Activated CD8-positive, alpha-beta T cell treated with anti-CD3 and anti-CD28 coated beads, Interleukin-2, amount 10 ng/mL, durations not matched to agents 7 days and 5 days (primary cell): ENCODE measurements at places on chromosomes 7 and 10. TPM values are rescaled to one million over a fixed set of nuclear protein-coding genes. Genes with fewer than 3 reads are reported as not detected.

DNA sequence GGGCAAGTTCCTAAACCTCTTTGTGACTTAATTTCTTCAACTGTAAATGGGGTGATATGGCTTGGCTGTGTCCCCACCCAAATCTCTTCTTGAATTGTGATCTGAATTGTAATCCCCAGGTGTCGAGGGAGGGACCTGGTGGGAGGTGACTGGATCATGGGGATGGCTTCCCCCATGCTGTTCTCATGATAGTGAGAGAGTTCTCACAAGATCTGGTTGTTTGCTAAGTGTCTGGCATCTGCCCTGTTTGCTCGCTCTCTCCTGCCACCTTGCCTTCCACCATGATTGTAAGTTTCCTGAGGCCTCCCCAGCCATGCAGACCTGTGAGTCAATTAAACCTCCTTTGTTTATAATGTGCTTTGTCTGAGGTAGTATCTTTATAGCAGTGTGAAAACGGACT is 177.0 kb downstream of the MYOF start:
- no peaks in the 10 kb centered on the region for H3K4me1 ChIP-seq
- DNase-seq: no peak
- no peaks in the 10 kb centered on the region for H3K36me3 ChIP-seq
- H3K4me3 ChIP-seq: no peak overlapping the region
- no peak overlapping the region for H3K27ac ChIP-seq
- no peaks in the 10 kb centered on the region for H3K27me3 ChIP-seq

DNA sequence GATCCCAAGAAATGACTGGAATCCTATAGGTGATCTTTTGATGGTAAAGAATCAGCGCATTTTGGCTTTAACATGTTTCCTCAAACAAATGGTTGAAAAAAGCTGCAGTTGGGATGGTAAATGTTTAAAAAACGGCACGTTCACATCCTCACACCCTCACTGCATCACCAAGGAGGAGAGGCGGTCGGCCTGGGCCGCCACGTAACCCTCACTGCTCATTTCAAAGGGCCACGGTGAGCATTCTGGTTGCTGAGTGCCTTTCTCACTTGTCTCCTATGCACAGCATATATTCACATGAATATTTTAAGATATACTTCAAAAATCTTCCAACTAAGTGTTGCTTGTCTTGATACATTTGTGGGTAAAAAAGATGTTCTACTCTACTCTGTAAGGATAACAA is 233.2 kb downstream of the DNAJB6 start:
- H3K27ac ChIP-seq: peak overlapping the region; percentile 60
- H3K27me3 ChIP-seq: peaks cover 8% of the 10 kb centered on the region
- peaks cover 63% of the 10 kb centered on the region for H3K4me1 ChIP-seq

- DNase-seq: no peak
- H3K27me3 ChIP-seq: peaks cover 11% of the 10 kb centered on the region
- peaks cover 2% of the 10 kb centered on the region for H3K4me1 ChIP-seq
- no peaks in the 10 kb centered on the region for H3K36me3 ChIP-seq
Measured at GRCh38 chr7:128890306-128891109, 20.0 kb downstream of the KCP start.

GRCh38 chr10:84542522-84543490 is 214.4 kb downstream of the CCSER2 start:
- peaks cover 20% of the 10 kb centered on the region for H3K27me3 ChIP-seq
- no peak for DNase-seq
- no peak overlapping the region for H3K27ac ChIP-seq

DNA sequence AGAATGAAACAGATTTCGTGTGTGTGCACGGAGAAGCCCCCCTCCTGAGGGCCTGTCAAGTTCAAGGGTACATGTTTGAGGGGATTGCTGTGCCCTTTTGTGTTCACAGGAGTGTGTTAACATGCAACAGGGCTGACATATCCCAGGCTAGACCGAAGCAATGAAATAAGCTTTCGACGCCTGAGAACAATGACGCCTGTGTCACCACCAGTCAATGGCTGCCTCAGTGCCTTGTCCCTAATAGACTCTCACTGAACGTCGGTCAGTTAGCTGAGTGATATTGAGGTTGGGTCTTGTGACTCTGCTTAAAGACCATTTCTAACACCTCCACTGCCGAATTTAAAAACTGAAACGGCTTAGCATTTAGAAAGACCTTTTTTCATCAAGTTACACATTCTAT is 175.2 kb upstream of the TCF7L2 start:
- no peaks in the 10 kb centered on the region for H3K36me3 ChIP-seq
- no peaks in the 10 kb centered on the region for H3K27me3 ChIP-seq
- H3K4me1 ChIP-seq: no peaks in the 10 kb centered on the region
- H3K4me3 ChIP-seq: no peak overlapping the region
- H3K27ac ChIP-seq: no peak overlapping the region
- no peak for DNase-seq

GRCh38 chr7:141648276-141649114 is 53.5 kb downstream of the DENND11 start:
- no peaks in the 10 kb centered on the region for H3K4me1 ChIP-seq
- H3K4me3 ChIP-seq: no peak overlapping the region
- peaks cover 20% of the 10 kb centered on the region for H3K36me3 ChIP-seq

The CPA2 gene
- total RNA-seq: not detected

- H3K4me1 ChIP-seq: no peaks in the 10 kb centered on the region
- H3K36me3 ChIP-seq: no peaks in the 10 kb centered on the region
- H3K27ac ChIP-seq: no peak overlapping the region
- DNase-seq: no peak
- H3K4me3 ChIP-seq: no peak overlapping the region
- no peaks in the 10 kb centered on the region for H3K27me3 ChIP-seq
Measured at GRCh38 chr7:79610313-79610712, 156.8 kb upstream of the MAGI2 start.

- peaks cover 49% of the 10 kb centered on the region for H3K36me3 ChIP-seq
- no peaks in the 10 kb centered on the region for H3K4me1 ChIP-seq
- no peak overlapping the region for H3K27ac ChIP-seq
- H3K27me3 ChIP-seq: no peaks in the 10 kb centered on the region
- H3K4me3 ChIP-seq: no peak overlapping the region
Measured at GRCh38 chr7:75054744-75055143, 18.9 kb downstream of the RCC1L start.

DNA sequence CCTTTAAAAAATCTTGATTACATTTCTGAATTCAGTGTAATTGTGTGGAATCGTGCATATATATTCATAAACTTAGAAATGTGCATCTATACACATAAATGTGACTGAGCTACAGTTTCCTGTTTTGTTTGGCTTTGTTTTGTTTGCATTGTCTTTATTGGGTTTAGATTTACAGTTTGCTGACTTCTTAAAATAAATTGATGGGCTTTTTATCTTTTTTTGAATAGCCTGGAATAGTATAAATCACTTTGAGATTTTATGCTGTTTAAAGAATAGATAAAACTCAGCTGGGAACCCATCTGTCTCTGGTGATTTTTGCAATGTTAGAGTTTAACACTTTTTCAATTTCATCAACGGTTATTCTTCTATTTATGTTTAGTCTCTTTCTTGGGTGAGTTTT is 21.2 kb upstream of the BRAF start:
- no peak overlapping the region for H3K27ac ChIP-seq
- DNase-seq: no peak
- no peaks in the 10 kb centered on the region for H3K4me1 ChIP-seq
- H3K36me3 ChIP-seq: no peaks in the 10 kb centered on the region

DNA sequence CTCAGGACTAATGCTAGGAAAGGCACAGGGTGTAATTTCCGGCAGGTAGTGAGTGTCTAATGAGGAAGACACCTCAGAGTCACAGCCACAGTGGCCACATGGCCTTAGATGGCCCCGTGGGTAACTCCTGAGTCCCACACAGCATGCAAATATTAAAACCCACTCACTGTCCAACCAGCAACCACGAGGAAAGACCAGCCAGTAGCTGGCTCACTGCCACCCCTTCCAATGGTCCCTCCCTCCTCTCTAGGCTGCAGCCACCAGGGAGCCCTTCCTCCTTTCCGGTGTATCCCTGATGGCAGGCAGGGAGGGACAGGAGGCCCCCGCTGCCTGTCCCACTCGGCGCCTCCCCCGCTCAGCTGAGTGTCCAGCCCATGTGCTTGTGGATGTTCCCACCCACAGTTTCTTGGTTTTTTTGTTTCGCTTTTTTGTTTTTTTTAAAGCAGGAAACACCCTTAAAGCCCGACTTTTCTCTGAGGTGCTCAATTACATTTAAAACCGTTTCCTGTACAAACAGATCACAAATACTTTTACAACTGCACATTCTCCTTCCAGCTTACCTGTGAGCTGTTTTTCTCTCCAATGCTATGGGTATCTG is 9.2 kb downstream of the BNIP3 start:
- no peaks in the 10 kb centered on the region for H3K27me3 ChIP-seq
- peak; percentile 63 for DNase-seq
- H3K36me3 ChIP-seq: peaks cover 71% of the 10 kb centered on the region
- peaks cover 65% of the 10 kb centered on the region for H3K4me1 ChIP-seq
- peak overlapping the region; percentile 65 for H3K4me3 ChIP-seq

DNA sequence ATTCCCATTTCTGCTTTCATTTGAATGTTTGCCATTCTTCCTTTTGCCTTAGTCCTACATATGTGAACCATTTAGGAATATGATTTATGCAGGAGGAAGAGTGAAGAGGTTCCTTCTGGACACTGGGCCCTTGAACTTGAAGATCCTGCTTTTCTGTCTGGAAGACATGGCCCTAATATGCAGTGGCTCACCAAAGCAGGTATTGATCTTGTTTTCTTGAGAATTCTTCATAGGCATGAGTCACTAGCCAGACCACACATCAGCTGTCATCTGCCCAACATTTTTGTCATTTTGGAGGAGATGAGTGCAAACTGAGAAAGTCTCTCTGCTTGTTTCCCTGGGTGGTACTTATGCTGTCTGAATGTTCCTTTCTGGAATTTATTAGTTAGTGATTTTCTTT is 382.6 kb downstream of the LRMDA start:
- no peak for DNase-seq
- H3K27ac ChIP-seq: no peak overlapping the region
- H3K27me3 ChIP-seq: peaks cover 2% of the 10 kb centered on the region
- H3K36me3 ChIP-seq: no peaks in the 10 kb centered on the region

The AGBL3 gene
- 2.2 TPM for total RNA-seq

DNA sequence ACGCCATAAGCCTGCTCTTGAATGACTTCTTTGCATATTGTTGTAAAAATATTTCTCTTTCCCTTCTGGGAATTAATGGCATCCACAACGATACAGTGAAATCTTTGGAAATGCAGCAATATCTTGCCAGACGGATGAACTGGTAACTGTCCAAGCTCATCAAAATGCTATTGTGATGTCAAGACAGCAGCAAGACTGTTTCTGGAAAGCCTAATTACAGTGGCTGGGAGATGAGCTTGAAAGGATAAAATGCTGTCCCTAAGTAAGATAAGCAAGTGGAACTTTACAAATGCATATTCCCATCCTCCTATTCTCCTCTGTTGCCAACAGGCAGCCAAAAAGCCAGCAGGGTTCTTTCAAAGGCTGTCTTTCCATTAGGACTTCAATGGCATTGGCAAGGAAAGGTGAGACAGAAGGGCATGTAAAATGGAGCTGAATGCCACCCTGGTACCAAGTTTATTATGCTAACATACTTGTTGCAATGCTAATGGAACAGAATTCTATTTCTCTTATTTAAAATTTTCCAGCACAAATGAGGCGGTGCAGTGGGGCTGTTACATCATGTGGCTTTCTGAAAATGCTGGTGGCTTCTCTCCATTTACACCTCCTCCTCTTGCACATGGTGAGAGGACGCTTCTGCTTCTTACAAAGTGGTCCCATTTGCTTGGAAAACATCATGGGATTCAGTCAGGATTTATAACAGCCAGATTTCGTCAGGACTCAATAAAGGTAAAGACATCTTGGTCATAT is 178.3 kb upstream of the PTER start:
- H3K4me1 ChIP-seq: no peaks in the 10 kb centered on the region
- H3K4me3 ChIP-seq: no peak overlapping the region
- H3K36me3 ChIP-seq: no peaks in the 10 kb centered on the region
- no peaks in the 10 kb centered on the region for H3K27me3 ChIP-seq

DNA sequence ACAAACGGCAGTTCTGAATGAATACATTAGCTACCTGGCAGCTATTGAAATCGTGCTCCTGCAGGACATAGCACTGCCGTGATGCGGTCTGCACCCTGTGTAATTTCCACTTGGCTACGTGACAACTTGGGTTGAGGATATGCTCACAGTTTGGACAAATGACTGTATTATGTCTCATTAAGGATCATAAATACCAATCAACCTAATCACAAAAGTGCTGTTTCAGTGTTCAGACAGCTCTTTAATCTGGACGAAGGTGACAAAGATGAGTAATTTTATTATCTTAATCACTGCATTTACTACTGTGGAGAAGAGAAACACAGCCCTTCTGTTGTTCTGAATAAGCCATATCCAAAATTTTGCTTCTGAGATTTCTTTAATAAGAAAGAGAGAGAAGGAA is 210.8 kb upstream of the PFKP start:
- DNase-seq: no peak
- peaks cover 4% of the 10 kb centered on the region for H3K27me3 ChIP-seq
- no peak overlapping the region for H3K4me3 ChIP-seq
- no peaks in the 10 kb centered on the region for H3K4me1 ChIP-seq
- no peaks in the 10 kb centered on the region for H3K36me3 ChIP-seq

The FAM171A1 gene
- 4.0 TPM for total RNA-seq

DNA sequence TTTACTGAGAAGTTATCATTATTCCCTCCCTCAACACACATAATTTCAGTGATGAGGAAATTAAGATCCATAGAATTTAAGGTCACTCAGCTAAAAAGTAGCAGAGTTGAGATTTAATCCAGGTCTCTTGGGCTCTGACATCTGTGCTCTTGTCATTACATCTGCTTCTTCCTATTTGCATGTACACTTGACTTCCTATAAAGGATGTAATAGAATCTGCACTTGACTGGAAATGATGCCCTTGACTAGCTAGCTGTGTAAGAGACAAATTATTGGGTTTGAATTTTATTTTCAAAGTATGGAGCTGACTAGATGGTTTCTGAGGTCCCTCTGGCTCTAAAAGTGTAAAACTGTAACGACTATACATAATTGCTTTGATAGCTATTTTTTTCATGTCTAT is 59.5 kb downstream of the AGK start:
- DNase-seq: no peak
- H3K36me3 ChIP-seq: peaks cover 25% of the 10 kb centered on the region
- no peaks in the 10 kb centered on the region for H3K27me3 ChIP-seq
- H3K4me3 ChIP-seq: no peak overlapping the region
- no peaks in the 10 kb centered on the region for H3K4me1 ChIP-seq
